Fibroblast of skin of back (primary cell): ENCODE measurements at places on chromosomes 5 and 9.

DNA sequence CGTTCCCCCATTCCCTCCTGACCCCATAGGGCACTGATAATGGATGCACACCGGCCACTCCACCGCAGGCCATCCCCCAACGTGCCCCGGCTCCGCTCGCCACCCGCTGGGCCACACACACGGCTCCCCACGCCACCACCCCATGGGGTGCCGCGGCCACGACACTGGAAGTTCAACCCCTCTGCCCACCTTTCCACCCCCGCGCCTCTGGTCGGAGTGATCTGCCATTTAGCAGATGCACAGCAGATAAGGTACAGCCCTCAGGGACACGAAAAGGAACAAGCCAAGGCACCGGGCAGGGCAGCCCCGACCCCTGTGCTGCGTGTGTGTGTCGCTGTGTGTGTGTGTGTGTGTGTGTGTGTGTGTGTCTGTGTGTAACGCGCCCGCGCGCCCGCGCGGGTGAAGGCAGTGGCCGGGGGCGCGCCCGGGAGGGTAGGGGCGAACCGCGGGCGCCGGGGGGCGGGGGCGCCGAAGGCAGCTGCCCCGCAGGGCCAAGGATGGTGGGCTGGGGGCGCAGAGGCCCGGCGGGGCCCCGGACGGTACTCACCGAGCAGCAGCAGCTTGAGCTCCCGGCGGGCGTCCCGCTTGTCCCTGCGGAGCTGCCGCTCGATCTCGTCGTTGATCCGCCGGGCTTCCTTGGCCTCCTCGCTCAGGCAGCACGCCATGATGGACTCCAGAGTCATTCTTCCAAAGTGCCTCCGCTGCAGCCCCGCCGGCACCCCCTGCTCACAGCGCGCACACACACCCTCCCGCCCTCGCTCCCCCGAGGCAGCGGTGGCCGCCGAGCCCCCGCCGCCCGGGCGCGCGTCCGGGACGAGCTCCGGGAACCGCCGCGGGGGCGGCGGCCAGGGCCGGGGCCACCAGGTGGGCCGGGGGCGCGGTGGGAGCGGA is 813 bp downstream of the GNAQ start:
- DNase-seq, result peak; percentile 49

GRCh38 chr9:89579741-89580385 is 24.9 kb upstream of the GADD45G start:
- no peak for DNase-seq

GRCh38 chr9:13865869-13866268 is 448.1 kb downstream of the NFIB start:
- DNase-seq, result no peak

DNA sequence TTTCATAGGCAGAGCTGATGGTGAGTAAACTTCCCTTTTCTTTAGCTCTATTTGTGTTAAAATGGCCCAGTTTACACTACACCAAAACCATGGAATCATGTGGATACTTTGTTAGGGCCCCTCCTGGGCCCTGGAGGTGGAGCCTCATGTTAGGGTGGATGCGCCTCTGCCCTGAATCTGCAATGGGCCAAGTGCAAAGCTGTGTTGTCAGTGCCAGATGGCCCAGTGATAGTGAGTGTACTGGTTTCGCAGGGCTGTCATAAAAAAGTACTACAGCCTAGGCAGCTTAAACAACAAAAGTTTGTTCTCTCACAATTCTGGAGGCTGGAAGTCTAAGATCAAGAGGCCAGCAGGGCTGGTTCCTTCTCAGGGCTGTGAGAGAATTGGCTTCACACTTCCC is 64.8 kb downstream of the HSPA4 start:
- no peak for DNase-seq

- DNase-seq, result no peak
Measured at GRCh38 chr9:92740009-92740408, 24.6 kb downstream of the BICD2 start.

DNA sequence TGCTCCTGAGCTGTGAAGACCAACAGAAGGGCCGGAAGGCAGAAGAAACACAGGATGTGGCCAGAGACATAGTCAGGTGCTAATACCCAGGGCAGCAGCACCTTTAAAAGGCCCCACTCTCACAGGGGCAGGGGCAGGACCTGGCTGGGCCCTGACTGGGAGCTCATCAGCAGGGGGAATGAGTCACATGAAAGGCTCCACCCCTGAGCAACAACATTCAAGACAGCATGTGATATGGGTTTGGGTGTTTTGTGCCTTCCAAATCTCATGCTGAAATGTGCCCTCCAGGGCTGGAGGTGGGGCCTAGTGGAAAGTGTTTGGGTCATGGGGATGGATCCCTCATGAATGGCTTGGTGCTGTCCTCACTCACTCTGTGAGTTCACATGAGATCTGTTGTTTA is 181.7 kb downstream of the ERCC6L2 start:
- DNase-seq, result peak; percentile 29

GRCh38 chr9:89608641-89609335 is 4.0 kb downstream of the GADD45G start:
- DNase-seq, result no peak

DNA sequence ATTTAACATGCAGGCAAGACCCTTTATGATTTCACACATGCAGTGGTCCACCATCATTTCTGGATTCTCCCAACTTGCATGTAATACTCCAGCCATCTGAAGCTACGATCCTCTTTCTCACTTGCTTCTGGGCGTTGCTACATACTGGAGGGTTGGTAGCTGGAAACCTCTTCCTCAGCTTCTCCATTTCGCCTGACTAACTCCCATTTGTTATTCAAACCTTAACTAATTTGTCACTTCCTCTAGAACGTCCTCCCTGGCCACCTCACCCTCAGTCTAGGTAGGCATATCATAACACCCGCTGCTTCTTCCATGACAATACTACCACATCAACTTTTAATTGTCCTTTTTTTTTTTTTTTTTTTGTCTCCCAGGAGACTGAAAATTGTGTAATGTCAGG is 72.6 kb upstream of the EQTN start:
- no peak for DNase-seq
